ENCODE measurements at places on chromosomes 3 and 15.

DNA sequence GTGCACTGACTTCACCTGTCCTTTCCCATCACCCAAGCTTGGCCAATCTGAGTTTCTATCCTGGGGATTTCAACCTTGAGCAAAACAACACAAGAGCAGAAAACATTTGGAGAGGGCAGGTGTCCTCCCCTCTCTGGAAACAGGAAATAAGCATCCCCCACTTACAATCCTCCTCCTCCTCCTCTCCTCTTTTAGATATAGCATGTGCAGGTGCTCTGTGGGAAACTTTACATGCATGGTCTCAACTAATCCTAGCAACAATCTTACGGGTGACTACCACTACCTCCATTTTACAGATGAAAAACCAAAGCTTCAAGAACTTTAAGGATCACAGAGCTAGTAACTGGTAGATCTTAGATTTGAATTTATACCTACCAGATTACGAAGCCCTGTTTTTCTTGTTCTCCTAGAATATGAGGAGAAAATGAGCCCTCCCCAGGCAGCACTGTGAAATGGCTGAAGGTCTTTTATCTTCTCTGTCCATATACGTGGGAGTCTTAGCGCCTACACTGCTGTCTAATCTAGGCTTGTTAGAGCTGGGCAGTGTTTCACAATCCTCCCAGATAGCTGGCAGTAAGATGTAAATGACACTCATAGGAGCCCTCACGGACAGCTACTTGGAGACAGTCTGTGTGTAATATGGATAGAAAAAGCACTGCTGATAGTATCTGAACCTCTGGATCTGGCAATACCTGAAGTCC is 301.2 kb upstream of the PROK2 start:
- DNase-seq, result no peak

DNA sequence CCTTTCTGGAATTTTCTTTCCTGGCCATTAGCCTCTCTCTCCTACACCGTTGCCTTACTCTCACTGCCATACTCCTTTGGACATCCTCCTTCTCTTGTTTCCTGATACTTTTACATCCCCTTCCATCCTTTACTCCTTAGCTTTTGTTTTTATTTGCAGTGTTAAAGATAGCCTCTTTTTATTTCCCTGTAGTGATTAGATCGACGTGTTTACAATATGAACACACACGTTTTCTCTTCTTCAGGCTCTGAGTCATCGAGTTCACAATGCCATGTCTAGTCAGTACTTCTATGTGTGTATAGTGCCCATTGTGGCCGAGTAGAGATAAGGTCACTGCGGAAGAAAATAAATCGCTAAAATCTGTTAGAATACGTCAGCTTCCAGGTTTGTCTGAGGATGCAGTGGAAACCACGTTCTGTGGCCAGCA is 208.5 kb downstream of the LPP start:
- peak; percentile 16 for DNase-seq

DNA sequence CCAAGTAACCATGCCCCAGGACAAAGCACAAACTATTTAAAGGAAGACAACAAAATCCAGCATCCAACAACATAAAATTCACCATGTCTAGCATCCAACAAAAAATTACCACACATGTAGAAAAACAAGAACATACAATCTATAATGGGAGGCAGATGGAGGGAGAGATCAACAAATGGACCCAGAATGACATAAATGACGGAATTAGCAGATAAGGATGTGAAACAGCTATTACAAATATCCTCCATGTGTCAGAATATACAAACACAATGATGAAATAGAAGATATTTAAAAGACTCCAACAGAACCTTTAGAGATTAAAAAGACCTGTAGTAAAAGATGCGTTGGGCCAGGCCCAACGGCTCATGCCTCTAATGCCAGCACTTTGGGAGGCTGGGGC is 10.8 kb downstream of the LYSMD4 start:
- no peak for DNase-seq

GRCh38 chr15:28084547-28084946 is 14.6 kb downstream of the OCA2 start:
- no peak for DNase-seq

DNA sequence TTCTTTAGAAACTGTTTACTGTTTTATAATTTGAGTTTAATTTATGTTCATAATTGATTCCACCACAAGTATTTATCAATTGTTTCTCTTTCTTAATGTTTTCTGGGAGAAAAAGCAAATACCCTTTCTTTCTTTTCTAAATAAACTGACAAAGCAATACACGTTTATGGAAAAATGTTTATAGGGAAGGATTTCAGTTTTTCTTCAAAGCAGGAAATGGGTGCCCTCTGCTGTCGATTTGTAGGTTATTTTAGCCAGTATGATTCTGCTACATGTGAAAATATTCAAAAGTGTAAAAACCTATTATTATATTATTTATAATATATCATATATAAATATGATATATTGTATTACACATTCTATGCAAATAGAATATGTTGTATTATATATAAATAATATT is 921.0 kb upstream of the ROBO1 start:
- DNase-seq, result peak; percentile 0

- DNase-seq, result no peak
Measured at GRCh38 chr3:103169289-103169688, 734.5 kb downstream of the ZPLD1 start.

All from NCI-H1694 treated with DMSO at 0.1 percent for 48 hours (cell line).